ENCODE measurements at places on chromosomes 13 and 19.

- DNase-seq, result peak; percentile 98
Measured at GRCh38 chr13:112606109-112607001, 18.4 kb upstream of the TUBGCP3 start.

- DNase-seq, result peak; percentile 52
Measured at GRCh38 chr13:49976314-49977258, 20.3 kb upstream of the TRIM13 start.

DNA sequence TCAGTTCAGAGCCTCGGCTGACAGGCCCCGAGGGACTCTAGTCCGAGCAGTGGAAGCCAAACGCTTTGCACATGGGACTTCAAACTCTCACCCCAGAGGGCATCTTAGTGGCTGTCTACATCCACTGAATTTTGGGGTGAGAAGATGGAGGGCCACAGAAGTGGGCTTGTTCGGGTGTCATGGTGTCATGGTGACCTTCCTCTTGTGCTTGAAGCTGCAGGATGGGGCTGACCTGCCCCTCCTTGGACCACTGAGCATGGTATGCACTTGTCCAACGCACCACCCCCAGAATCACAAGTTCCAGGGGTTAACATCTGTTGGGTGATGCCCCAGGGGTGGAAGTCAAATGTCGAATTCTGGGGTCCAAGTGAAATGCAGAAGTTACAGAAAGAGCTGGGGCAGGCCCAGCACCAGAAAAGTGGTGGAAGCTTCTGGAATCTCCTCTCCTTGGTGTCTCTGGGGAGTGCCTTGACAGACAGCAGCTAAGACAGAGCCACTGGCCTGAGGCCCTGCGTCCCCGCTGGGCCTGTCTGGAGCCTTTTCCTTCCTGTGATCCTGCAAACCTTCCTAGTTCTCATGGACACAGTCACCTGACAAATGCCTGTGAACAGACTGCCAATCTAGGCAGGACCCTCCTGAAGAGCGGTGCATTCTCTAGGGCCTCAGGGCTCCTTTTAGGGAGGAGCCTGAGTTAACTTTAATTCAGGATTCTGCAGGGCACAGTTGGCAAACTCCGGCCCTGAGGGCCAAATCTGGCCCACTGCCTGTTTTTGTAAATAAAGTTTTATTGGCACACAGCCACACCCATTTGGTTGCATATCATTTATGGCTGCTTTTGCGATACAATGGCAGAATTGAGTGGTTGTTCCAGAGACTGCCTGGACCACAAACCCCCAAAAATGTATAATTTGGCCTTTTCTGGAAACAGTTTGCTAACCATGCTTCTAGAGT lies 65.1 kb upstream of the RANBP3 start:
- no peak for DNase-seq

GRCh38 chr13:43041369-43041921 lies 18.1 kb downstream of the DNAJC15 start:
- no peak for DNase-seq

DNA sequence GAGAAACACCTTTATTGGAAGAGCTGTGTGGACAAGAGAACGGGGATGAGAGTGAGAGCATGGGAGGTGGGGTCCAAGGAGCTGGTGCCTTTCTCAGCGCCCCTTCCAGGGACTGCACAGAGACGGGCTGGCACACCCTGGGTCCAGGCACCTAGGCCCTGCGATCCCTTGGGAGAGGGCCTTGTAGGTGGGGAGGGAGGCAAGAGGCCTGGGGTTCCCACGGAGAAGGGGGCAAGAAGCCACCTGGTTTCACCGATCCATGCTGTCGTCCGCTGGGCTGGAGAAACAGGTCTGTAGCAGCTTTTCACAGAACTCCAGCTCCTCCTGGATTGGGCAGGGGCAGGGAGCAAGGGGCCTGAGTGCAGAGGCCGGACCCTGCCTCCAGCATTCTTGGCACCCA lies 3.5 kb upstream of the PPP6R1 start:
- DNase-seq, result no peak

DNA sequence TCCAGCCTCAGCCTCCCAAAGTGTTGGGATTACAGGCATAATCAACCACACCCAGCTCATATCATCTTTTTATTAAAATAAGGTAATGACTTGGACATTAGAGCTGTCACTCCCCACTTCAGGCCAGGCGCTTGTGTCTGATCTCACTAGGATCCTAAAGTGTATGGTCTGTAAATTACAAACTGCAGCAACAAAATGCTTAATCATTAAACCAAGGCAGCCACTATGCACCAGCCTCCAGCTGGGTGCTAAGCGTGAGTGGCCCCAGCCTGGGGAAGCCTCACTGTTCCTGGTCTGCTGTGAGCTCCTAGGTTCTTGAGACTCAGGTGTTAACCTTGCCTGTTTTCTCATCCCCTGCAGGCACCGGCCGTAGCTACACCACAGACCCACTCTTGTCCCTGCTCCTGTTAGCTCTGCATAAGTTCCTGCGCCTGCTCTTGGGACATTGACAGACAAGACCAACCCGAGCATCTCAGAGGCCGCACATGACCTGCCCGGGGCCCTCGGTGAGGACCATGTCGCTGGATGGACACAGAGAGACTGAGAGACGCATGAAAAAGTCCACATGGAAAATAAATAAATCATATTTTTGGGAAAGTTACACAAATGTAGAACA lies 37.8 kb downstream of the VSTM2B start:
- DNase-seq, result no peak

DNA sequence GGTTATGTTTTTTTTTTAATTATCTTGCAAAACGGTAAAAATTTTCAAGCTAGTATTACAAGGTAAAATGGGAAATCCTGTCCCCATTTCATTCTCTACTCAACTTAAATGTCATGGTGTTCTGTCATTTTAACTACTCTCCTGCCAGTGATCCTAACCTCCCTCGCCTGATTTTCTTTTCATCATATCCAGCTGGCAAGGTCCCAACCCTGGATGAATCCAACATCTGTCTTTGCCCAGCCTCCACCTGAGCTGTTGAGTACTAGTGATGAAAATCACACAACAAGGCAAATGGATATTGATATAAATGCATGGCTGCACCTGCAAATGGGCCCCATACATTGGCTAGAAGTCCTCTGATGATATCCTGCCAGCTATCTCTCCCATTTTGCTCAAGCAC lies 6.9 kb upstream of the CDK8 start:
- no peak for DNase-seq

DNA sequence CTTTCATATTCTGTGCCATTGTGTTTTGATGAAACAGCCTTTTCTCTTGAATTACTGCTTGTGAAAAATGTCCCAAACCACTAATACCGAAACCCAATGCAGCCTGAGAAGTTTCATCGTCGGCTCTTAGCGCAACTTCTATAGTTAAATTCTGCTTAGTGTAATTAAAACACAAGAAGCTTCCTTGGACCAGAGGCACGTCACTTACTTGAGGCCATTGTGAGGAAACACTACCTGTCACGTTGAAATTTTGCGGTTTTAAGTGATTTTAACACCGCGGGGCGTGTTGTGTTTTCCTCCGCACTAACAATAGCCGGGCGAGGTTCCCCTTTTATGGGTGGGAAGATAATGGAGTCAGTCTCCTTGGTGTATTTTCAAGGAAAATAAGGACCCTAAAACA lies 70.9 kb downstream of the GGACT start:
- no peak for DNase-seq

GRCh38 chr13:44318161-44318560 lies 55.5 kb upstream of the SERP2 start:
- no peak for DNase-seq

DNA sequence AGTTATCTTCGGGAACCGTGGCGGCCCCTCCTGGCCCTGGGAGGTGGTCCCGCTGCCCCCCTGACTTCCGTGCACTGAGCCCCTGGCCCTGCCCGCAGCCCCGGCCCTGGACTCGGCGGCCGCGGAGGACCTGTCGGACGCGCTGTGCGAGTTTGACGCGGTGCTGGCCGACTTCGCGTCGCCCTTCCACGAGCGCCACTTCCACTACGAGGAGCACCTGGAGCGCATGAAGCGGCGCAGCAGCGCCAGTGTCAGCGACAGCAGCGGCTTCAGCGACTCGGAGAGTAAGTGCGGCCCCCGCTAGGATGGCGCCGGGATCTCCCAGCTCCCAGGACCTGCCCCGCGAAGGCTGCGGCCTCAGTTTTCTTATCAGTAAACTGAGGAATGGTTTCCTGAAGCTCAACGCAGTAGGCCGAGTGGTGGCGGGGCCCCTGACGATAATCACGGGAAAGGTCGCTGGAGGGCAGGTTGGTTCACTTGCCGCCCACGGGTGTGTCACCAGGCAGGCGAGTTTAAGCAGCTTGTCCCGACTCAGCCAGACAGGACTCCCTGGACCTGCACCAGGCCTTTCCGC lies 924 bp downstream of the RGCC start:
- no peak for DNase-seq

DNA sequence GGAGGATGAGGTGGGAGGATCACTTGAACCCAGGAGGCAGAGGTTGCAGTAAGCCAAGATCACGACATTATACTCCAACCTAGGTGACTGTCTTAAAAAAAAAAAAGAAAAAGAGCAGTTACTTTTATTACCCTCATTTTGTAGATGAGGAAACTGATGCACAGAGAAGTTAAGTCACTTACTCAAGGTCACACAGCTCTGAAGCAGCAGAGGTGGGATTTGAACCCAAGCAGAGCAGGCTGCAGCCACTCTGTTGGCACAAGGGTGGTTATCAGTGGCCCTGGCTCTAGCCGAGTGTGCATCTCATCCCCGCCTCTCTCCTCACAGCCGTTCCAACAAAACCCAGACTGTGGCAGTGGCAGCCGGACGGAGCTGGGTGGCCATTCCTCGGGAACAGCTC lies 7.6 kb downstream of the IL27RA start:
- DNase-seq, result no peak

DNA sequence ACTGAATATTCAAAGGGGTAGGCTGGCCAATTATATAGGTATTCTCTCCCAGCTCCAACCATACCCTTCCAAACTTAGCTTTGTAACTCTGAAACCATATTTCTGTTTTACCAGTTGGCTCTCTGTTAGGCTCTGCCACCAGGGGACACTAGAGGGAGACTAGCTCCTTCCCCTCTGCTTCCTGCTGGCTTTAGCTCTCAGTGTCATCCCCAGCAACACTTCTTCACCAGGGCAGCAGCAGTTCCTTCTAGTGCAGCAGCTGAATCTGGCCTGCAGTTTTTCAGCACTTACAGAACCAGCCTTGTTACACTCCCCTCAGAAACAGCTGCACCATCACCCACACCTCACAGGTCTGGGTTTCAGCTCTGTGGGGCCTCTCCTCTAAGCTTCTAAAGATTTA lies 51.0 kb upstream of the DOCK9 start:
- no peak for DNase-seq

GRCh38 chr19:45780448-45781213 lies 1.7 kb downstream of the DMPK start:
- no peak for DNase-seq

GRCh38 chr19:7603919-7604318 lies 8.3 kb downstream of the CAMSAP3 start:
- DNase-seq, result no peak

DNA sequence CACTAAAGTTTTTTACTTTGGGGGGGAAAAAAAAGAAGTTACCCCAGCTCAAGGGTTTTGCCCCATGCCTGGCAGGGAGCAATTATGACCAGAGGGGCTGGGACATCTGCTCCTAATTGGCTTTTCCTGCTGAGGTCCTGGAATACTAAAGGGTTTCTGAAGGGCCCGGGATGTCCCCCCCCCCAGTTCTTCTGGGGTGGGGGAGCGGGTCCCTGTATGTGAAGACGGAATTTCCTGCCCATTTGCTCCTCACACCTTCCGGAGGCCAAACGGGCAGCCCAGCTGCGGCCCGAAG lies 1.1 kb upstream of the DLL3 start:
- DNase-seq, result no peak

DNA sequence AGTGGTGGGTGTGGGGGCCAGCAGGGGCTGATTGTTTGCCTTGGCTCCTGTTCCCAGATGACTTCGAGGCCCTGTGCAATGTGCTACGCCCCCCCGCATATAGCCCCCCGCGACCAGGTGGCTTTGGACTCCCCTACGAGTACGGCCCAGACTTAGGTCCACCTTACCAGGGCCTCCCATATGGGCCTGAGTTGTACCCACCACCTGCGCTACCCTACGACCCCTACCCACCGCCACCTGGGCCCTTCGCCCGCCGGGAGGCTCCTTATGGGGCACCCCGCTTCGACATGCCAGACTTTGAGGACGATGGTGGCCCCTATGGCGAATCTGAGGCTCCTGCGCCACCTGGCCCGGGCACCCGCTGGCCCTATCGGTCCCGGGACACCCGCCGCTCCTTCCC lies 25.7 kb downstream of the LTBP4 start:
- no peak for DNase-seq

DNA sequence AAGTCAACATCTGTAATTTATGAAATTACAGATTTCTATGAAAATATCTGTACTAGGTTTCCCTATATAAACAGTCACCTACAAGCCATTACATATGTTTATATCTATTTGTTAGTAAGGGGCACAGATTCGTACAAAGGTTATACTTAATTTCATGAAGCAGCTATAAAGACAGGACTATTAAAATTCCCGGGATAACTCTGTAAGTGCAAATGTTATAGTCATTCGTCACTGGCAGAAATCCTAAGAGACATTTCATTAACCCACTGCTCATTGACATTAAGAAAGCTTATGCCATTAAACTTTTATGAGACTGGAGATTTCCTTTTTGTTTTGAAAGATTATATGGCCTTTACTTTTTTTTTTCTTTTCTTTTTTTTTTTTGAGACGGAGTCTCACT lies 122.9 kb downstream of the MYO16 start:
- no peak for DNase-seq

GRCh38 chr19:3058821-3059314 lies 3.4 kb downstream of the TLE5 start:
- no peak for DNase-seq

- DNase-seq, result no peak
Measured at GRCh38 chr13:28204690-28205443, 66.5 kb downstream of the PAN3 start.

GRCh38 chr13:34698945-34699344 lies 243.1 kb upstream of the NBEA start:
- DNase-seq, result no peak

DNA sequence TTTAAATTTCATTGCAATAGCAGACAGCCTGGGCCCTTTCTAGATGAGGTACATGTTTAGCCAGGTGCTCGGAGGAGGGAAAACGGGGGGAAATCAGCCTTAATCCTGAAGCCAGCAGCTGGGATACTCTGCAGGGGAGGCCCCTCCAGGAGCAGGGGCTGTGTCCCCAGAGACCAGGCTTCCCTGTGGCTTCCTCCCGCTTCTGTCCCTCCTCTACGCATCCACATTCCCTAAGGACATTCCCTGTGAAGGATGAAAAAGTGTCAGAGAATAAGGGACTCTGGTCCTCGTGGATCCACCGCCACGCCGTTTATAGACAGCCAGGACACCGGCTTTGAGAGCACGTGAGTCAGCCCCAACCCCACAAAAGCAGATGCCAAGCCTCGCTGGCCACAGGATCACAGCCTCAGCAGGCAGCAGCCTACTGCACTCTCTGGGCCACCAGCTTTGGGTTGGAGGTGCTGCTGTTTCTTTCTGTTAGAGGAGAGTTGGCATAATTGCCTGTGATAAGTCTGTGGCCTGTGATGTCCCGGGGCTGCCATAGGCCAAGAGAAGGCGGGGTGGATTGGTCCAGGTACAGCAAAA lies 36.7 kb upstream of the RANBP3 start:
- DNase-seq, result no peak

GRCh38 chr19:14502334-14503092 lies 6.6 kb upstream of the GIPC1 start:
- DNase-seq, result no peak

- DNase-seq, result no peak
Measured at GRCh38 chr19:54179262-54179852, 6.4 kb upstream of the TMC4 start.
